Suprapubic skin (tissue), 4 donors: ENCODE measurements at places on chromosomes 16 and 17. TPM values are rescaled to one million over a fixed set of nuclear protein-coding genes. Genes with fewer than 3 reads are reported as not detected.
A peak's percentile ranks its signal among the peaks of the same experiment; 100 is the strongest.

- no peaks in the 10 kb centered on the region for H3K27me3 ChIP-seq
- no peak overlapping the region for H3K27ac ChIP-seq
- DNase-seq, result no peak
- H3K36me3 ChIP-seq, result no peaks in the 10 kb centered on the region
- H3K4me1 ChIP-seq, result no peaks in the 10 kb centered on the region
These were observed 29.0 kb upstream of the MEOX1 start for GRCh38 chr17:43690624-43691316.

- no peaks in the 10 kb centered on the region for H3K4me1 ChIP-seq
- no peak overlapping the region for H3K27ac ChIP-seq
- no peaks in the 10 kb centered on the region for H3K36me3 ChIP-seq
- DNase-seq, result no peak
- no peak overlapping the region for H3K4me3 ChIP-seq
These were observed 85.7 kb downstream of the DNAH17 start for GRCh38 chr17:78491236-78492115.

- no peaks in the 10 kb centered on the region for H3K36me3 ChIP-seq
- H3K27ac ChIP-seq, result no peak overlapping the region
- H3K4me1 ChIP-seq, result peaks cover 3% of the 10 kb centered on the region
- no peak overlapping the region for H3K4me3 ChIP-seq
- peak; percentile 59 for DNase-seq
- peaks cover 8% of the 10 kb centered on the region for H3K27me3 ChIP-seq
These were observed 136.7 kb upstream of the HS3ST2 start for GRCh38 chr16:22677024-22677830.

DNA sequence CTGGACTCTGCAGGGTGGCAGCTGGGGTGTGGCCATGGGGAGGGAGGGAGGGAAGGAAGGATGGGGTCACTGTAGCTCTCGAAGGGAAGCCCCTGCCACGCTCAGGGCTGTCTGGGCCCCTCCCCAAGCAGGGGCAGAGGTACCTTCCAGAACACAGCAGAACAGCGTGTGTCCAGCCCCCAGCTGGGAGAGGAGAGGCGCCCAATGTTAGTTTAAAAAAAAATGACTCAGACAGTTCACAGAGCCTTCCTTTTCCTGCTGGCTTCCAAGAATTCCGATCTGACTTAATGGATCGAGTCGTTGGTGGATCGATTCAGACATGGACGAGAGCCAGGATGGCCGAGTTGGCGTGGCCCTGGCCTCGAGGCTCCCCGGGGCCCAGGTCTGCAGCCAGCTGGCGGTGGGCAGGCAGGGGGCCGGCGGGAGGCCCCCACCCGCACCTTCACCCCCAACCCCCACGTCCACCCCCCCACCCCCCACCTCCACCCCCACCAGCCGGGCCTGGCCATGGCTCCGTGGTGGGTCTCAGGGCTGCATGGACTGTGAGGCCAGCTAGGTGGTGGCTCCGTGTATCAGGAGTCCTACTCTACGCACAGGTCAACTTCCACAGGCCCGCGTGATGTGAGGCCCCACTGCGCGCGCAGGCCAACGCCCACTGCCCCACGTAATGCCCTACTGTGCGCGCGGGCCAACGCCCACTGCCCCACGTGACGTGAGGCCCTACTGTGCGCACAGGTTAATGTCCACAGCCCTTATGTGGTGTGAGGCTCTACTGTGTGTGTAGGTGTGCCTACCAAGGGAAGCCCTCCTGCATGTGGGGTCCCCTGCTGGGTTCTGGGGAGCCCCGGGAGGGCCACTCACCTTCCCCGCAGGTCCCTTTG lies 21.8 kb downstream of the CACNA1H start:
- H3K27me3 ChIP-seq, result peaks cover 77% of the 10 kb centered on the region
- H3K4me3 ChIP-seq, result no peak overlapping the region
- no peaks in the 10 kb centered on the region for H3K4me1 ChIP-seq
- H3K36me3 ChIP-seq, result no peaks in the 10 kb centered on the region
- H3K27ac ChIP-seq, result no peak overlapping the region

The ATP2A1 gene
- total RNA-seq, result 0.34 TPM

- peak overlapping the region; percentile 67 for H3K27ac ChIP-seq
- H3K4me1 ChIP-seq, result peaks cover 10% of the 10 kb centered on the region
- DNase-seq, result no peak
- H3K36me3 ChIP-seq, result no peaks in the 10 kb centered on the region
- no peaks in the 10 kb centered on the region for H3K27me3 ChIP-seq
These were observed 12.0 kb upstream of the CEP20 start for GRCh38 chr16:15900357-15900756.

DNA sequence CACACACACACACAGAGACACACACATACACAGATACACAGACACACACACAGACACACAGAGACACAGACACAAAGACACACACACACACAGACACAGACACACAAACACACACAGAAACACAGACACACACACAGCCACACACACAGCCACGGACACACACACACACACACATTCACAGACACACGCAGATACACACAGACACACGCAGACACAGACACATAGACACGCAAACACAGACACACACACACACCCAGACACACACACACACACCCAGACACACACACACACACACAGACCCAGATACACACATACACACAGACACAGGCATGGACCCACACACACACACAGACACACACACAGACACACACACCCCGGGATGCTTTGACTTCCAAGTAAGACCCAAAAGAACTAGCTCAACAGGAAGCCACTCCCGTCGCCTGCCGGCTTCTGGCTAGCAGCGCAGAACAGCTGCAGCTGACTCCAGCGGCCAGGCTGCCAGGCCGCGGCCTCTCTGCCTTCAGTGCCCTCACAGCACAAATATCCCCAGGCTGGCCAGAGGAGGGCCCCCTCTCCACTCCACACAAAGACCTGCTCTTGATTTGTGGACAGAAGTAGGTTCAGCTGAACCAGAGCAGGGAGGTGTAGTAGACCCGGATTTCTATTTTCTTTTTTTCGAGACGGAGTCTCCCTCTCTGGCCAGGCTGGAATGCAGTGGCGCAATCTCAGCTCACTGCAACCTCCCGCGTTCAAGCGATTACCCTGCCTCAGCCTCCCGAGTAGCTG lies 6.0 kb upstream of the CHRNE start:
- no peaks in the 10 kb centered on the region for H3K27me3 ChIP-seq
- H3K4me1 ChIP-seq, result peaks cover 22% of the 10 kb centered on the region
- H3K4me3 ChIP-seq, result no peak overlapping the region
- peak overlapping the region; percentile 91 for H3K27ac ChIP-seq

DNA sequence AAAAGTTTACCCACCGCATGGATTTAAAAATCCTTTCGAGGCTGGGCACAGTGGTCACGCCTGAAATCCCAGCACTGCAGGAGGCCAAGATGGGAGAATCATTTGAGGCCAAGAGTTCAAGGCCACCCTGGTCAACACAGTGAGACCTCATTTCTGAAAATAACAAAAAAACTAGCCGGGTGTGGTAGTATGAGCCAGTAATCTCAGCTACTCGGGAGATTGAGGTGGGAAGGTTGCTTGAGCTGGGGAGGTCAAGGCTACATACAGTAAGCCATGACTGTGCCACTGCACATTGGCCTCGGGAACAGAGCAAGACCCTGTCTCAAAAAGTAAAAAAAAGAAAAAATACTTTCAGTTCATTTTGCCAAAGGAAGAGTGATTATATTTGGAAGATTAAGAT lies 12.7 kb downstream of the GNA13 start:
- no peaks in the 10 kb centered on the region for H3K27me3 ChIP-seq
- DNase-seq, result no peak
- no peak overlapping the region for H3K4me3 ChIP-seq
- peaks cover 11% of the 10 kb centered on the region for H3K36me3 ChIP-seq
- H3K4me1 ChIP-seq, result peaks cover 70% of the 10 kb centered on the region
- H3K27ac ChIP-seq, result no peak overlapping the region

GRCh38 chr16:68235108-68235886 lies 630 bp downstream of the ESRP2 start:
- H3K27me3 ChIP-seq, result no peaks in the 10 kb centered on the region
- H3K27ac ChIP-seq, result peak overlapping the region; percentile 96
- H3K36me3 ChIP-seq, result peaks cover 19% of the 10 kb centered on the region
- no peak for DNase-seq
- peaks cover 61% of the 10 kb centered on the region for H3K4me1 ChIP-seq

The TBC1D3H gene
- not detected for total RNA-seq

DNA sequence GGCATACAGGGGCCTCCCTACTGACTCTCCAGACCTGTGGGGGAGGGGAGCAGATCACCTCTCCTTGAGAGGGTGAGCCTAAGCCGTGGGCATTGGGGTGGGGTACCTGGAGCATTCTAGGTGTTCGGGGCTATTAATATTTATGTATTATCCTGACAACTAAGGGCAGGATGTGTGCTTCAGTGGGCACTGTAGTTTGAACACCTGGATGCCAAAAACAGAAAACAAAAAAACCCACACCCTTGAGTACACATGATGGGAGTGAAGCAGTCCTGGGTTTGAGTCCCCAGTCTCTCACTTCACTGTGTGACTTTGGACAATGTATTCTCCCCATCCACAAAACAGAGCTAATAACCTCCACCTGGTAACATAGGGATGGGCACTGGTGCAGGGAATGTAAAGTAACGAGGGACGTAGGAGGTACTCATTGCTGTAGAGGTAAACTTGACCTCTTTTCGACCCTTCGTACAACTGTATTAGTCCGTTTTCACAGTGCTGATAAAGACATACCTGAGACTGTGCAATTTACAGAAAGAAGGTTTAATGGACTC lies 257.8 kb downstream of the CPPED1 start:
- DNase-seq, result no peak
- no peak overlapping the region for H3K4me3 ChIP-seq
- no peak overlapping the region for H3K27ac ChIP-seq
